Activated naive CD8-positive, alpha-beta T cell treated with anti-CD3 and anti-CD28 coated beads, Interleukin-2, amount 50 U/mL, for 24 hours (primary cell): ENCODE measurements at places on chromosomes 6 and 20.

- no peak for DNase-seq
Measured at GRCh38 chr6:52074716-52075115, 12.7 kb downstream of the PKHD1 start.

DNA sequence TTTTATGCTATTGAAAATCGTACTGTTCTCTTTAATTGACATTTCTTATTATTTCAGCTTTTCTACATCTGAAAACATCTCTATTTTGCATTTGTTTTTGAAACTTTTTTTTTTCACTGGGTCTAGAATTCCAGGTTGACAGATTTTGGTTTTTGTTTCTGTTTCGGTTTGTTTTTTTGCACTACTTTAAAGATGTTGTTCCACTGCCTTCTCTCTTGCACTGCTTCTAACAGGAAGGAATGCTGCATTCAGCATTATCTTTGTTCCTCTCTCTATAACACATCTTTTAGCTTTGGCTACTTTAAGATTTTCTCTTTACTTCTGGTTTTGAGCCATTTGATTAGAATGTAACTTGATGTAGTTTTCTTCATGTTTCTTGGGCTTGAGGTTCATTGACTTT is 20.1 kb upstream of the SLC17A1 start:
- no peak for DNase-seq

DNA sequence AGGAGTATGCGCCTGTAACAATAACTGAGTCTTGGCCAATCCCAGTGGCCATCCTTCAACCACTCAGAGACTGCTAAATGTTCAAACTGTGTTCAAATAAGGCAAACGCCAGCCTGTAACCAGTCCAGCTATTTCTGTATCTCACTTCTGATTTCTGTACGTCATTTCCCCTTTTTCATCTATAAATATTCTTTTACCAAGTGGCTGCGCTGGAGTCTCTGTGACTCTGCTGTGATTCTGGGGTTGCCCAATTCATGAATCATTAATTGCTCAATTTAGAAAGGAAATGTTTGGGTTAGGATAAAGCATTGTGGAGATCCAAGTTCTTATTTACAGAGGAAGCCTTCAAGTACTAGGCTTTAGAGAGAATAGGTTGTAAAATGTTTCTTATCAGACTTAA is 89.8 kb upstream of the UST start:
- no peak for DNase-seq

GRCh38 chr20:47708140-47708807 is 77.0 kb downstream of the SULF2 start:
- no peak for DNase-seq

DNA sequence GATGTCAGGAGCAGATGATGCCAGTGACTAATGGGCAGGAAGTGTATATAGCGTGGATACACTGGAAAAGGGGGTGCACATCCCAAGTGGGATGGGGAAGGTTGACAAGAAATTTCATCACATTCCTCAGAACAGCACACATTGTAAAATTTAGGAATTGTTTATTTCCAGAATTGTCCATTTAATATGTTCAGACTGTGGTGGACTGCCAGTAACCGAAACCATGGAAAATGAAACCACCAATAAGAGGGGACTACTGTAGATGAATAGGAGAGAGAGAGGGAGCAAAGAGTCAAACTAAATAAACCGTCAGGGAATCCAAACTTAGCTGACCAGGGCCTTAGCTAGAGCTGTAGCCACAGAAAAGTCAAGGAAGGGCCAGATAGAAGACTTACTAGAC is 164.4 kb upstream of the PRDM1 start:
- no peak for DNase-seq

GRCh38 chr6:4503700-4504099 is 272.5 kb upstream of the CDYL start:
- no peak for DNase-seq

DNA sequence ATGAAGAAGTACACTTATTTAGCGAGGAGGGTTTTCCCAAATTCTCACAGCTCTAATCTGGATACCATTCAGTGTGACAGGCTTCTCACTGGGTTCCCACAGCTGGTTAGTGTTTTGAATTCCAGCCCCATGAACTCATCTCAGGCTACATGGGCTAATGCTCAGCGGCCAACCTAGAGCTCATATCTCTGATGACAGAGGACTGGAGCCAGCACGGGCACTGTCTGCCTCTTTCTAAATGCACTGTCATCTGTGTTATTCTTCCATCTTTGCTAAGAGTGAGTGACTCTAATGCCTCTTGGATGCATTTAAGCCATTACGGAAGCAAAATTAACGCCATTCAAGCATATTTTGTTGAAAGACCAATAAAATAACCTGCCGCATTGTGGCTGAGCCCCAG is 308.9 kb upstream of the JAG1 start:
- DNase-seq: no peak

GRCh38 chr6:149373511-149373910 is 26.6 kb upstream of the SUMO4 start:
- no peak for DNase-seq

- DNase-seq: no peak
Measured at GRCh38 chr6:25034431-25034921, 98.7 kb upstream of the RIPOR2 start.

DNA sequence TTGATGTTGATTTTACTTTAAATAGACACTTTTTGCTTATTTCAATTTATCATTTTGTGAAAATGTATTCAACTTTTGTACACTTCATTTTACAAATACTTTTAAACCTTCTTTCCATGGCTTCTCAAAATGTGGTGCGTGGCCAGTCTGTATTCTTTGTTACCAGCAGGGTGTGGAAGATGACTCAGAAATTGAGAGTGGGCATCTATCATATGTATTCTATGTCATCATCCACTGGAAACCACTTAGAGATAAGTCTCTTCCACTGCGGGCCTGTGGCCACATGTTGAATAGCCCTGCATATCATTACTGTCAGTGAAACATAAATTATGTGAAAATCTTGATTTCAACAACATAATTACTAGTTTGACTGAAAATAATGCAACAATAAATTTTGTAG is 52.6 kb upstream of the MC3R start:
- no peak for DNase-seq

DNA sequence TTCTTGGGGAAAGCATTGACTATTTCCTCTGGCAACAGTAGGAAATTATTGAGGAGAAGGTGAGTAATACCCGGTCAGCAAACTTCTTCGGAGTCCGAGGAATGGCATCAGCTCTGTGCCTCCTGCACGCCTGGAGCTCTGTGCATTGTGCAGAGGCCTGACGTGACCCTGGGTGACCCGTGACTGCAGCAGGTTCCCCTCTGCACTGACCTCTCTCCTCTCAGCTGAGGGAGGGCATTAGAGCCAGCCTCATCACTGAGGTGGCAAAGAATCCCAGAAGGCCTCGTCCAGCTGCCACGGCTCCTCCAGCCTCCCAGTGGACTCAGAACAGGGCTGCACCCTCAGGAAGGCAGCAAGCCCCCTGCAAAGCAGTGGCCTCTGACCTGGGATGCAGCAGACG is 502.9 kb downstream of the CD83 start:
- no peak for DNase-seq

- no peak for DNase-seq
Measured at GRCh38 chr6:31489086-31489485, 8.9 kb upstream of the MICB start.

DNA sequence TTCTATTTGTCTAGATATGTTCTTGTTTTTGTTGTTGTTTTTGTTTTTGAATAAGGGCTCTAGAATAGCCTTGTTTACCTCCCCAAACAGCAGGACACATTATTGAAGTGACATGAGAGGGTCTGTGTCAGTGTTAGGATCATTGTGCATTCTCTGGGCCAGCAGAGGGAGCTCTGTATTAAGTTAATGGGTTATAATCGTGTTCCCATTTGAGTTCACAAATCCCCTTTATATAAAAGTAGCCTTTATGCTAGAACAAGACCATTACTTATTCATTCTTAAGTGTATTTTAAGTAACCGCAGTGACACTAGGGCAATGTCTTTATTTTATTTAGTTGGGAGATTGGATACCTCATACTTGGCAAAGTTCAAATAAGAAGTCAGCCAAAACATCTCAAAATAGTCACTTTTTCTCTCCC is 44.8 kb downstream of the STK4 start:
- peak; percentile 47 for DNase-seq

DNA sequence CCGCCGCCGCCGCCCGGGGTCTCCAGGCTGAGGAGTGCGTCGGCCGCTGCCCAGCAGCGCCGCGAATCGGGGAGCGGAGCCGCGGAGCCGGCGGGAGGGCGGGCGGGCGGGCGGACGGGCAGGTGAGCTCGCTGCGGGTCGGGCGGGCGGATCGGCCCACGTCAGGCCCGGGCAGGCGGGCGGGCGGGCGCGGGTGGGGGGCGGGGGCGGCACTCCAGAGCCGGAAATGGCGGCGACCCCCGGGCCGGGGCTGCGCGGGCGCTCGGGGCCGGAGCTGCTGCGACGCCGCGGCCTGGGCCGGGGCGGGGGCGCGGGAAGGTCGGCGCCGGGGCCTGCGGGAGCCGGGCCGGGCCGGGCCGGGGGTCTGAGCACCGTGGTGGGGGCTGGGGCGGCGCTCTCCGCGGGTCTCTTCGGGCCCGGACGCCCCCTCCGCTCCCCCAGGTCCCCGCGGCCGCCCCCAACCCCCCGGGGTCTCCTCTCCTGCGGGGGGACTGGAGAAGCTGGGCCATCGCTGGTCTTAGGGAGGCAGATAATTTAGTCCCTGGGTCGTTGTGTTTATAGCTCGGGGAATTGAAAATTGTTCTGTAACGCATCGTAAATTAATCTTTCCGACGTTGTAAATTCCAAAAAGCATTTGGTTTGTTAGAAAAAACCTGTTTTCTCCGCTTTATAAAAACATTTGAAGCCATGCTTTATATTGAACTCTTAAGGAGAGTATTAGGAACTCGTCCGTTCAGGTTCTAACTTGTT is 451 bp downstream of the DNAJC5 start:
- DNase-seq: no peak

GRCh38 chr6:26520237-26520849 is 17.8 kb upstream of the HMGN4 start:
- peak; percentile 50 for DNase-seq

GRCh38 chr6:157593596-157593995 is 212.6 kb downstream of the ZDHHC14 start:
- no peak for DNase-seq

DNA sequence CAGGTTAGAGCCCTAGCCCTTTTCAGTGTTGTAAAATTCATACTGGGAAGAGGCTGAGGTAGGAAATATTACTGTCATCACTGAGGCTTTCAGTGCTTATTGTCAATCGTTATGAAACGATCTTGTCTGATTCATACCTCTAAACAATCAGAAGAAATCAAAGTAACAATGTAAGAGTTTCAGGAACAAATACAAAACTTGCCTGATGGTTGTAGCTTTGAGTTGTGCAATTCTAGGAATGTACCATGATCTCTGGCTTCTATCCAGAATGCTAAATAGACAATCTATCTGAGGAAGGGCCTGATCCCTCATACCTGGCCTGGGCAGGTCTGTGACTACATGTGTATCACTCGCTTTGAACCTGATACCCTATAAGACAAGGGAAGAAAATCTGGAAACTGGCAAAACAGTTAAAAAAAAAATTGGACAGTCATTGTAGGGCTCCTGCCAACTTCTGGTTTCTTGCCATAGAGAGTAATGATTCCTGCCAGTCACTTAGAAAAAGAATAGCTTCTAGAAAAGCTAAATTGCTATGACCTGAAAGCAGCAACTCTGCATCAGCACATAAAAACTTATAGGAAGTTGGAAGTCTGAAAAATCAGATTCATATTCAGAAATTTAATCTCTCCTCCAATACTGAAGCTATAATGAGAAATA is 234.7 kb downstream of the BTBD9 start:
- DNase-seq: no peak

DNA sequence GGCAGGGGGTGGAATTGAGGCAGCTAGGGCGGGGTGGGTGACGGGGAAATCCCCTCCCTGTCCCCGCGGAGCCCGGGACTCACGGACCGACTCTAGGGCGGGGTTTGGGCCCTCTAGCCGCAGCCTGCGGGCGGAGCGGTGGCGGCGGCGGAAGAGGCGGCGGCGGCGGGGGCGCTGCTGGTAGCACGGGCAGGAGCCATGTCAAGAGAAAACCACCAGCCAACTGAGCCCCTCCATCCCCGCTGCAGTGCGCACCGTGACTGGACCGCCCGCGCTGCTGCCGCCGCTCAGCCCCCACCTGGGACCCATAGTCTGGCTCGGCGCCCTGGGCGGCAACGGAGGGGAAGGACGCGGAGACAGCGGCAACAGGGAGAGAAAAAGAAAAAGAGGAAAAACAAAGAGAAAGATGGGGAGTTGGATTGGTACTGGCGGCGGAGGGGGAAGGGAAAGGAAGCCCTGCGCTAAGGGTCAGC is 1.2 kb upstream of the C6orf62 start:
- DNase-seq: peak; percentile 80

- DNase-seq: no peak
Measured at GRCh38 chr6:5359417-5359816, 98.1 kb downstream of the FARS2 start.

DNA sequence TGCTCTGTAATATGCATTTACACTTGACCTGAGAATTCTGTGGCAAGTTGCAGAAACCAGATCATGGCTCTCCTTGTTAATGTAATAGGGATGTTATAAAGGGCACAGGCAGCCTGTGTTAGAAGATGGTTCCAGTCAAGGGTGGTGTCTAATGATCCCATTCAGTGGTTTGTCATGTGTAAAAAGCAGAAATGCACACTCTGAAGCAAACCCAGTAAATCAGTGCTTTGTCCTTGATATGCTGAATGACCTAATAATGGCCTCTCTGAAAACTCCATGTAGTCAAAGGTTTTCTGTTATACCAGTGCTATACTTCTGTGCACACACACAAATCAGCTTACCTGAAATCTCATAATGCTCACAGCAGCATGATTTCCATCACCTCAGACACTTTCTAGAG is 66.2 kb downstream of the SOBP start:
- no peak for DNase-seq

DNA sequence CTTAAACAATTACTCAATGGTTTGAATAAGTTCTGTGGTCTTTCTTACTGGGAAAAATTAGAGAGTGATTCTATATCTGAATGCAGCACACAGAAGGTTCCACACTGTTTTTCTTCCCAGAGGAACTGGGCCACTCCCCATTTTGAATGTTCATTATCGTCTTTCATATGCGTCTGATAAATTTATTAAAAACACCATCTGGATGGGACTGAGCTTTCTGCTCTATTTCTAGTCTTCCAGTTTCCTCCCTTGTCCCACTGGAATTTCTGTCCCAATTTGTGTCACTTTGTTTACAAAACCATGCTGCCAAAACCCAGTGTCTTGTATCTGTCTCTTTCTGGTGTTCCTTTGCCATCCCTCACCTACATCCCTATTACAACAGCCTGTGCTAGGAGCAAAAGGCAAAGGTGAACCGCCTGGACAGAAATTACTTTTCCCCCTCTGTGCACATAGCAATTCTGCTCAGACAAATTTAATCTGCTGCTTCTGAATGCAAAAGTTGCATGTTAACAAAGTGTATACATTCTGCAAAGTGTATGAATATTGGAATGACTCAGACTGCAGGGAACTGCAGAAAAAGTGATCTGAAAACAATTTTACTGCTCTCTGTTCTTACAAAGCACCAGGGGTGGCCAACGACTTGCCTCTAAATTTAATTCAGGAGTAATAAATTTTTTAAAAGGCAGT is 333.6 kb downstream of the BTBD9 start:
- DNase-seq: no peak

GRCh38 chr20:17844549-17845298 is 123.9 kb downstream of the SNX5 start:
- no peak for DNase-seq
